Stimulated activated CD4-positive, alpha-beta T cell treated with anti-CD3 and anti-CD28 coated beads, Interleukin-1b, Interleukin-23, amount 100 ng/mL, for 48 hours (primary cell): ENCODE measurements at places on chromosomes 11 and 22.

DNA sequence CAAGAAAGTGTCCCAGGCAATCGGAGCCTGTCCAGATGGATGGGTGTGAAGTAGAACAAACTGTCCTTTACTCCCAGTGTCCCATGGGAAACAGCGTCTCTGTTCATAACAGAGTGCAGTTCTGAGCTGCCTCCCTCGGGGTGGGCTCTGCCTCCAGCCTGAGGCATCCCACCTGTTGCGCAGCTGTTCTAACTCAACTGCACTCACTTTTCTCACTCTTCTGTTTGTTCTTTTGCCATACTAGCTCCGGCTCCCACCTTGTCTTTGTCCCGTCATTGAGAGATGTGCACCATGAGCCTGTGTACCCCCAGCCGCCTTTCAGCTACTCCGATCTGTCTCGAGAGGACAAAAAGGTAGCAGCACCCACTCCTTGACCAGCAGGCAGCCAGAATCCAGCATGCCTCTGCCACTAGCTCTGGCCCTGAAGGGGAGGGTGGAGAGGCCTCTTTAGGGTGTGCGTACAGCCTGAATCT, 20.7 kb upstream of the CDC42EP2 start:
- DNase-seq = no peak

DNA sequence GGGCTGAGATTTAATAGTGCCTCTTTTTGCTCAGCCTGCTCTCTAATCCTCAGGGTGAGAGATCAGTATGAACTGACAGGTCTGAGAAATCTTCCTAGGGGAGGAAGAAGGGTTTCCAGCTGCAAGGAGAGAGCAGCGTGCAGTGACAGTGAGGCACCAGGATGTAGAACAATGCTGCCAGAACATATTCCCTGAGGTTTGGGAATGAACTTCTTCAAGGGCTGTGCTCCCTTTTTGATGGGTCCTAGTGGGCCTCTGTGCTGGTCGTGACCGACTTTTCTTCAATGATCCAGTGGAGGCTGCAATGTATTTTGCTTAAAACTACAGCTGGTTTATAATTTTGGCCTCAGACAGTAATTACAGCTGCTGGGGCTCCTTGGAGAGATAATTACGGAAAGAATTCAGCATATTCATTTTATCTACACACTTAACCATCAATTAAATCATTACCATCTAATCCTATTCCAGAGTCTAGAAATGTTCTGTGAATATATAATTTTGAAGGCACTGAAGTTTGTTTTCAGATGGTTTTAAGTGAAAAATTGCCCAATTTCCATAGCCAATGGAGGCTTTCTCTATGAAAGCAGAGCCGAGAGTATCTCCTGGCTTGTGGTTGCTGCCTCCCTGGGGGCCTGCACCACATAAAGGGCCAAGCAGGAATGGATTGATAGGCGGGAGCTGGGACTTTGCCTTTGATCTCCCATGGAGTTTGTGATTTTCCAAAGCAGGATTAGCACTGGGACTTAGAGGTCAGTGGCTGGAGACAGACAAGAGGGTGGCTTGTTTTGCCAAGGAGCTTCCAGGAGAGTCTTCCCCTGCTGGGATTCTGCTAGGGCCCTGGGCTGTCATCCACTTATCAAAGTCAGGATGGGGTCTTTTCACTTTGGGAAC, 41.0 kb upstream of the OLFML1 start:
- DNase-seq = no peak

- DNase-seq = no peak
Observed at GRCh38 chr11:12409621-12410005, 32.2 kb downstream of the PARVA start.

DNA sequence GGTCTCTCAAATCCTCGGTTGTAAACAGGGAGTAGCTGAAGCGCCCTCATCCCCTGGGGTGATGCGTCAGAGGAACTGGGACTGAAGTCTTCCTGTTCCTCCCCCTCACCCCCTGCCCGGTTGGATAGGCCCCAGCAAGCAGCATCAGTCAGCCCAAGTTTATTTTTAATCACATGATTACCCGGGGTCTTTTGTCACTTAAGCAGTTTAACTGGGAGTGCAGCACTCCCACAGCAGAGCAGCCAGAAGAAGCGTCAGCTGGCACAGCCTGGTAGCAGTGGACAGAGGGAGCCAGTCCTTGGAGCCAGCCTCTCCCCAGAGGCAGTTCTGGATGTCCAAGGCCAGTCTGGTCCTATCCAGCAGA, 342.1 kb downstream of the CTTN start:
- DNase-seq = no peak

- DNase-seq = no peak
Observed at GRCh38 chr11:88521799-88522201, 184.3 kb upstream of the CTSC start.

GRCh38 chr11:125468852-125469251, 27.2 kb downstream of the FEZ1 start:
- DNase-seq = no peak

DNA sequence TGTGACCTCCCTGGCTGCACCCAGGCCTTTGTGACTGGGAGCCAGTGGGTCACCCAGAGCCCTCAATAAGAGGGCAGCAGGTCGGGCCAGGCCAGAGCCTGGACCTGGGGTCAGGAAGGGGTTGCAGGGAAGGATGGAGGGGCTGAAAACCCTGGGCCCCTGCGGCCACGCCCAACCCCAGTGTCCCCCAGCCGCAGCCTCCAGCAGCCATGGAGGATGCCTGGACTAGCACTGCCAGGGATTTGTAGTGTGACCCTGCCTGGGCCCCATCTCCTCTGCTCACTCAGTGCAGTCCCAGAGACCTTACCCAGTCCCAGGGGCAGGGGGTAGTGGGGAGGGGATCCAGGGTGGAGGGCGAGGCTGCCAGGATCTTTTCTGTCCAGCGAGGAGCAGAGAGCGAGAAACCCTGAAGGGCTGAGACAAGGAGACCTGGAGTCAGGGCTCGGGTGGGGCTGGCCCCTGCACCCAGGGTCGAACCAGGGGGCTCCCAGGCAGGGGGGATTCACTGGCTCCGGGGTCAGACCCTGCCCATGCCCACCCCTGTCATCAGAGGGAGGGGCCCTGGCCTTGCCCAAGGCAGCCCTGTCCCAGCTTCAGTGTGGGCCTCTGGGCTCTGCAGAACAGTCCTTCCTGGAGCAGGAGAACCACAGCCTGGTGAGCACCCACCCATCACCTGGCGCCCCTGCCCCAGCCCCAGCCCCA, 187.5 kb downstream of the IGLL1 start:
- no peak for DNase-seq

GRCh38 chr22:37316875-37317371, 34.6 kb downstream of the CYTH4 start:
- peak; percentile 71 for DNase-seq

DNA sequence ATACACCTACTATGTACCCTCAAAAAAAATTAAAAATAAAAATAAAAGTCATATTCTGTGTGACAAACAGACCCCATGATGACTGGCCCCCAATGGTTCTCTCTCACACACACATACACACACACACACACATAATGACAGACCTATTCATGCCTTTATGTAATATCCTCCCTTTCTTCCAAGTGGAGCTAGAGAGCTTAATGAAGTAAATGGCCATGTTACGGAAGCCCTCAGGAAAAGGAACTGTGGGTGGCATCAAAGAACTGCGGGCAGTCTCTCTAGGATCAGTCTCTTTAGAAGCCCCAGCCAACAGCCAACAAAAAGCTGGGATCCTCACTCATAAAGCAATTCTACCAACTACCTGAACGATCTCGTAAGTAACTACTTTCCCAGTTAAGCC, 125.5 kb downstream of the SIK3 start:
- DNase-seq = no peak

DNA sequence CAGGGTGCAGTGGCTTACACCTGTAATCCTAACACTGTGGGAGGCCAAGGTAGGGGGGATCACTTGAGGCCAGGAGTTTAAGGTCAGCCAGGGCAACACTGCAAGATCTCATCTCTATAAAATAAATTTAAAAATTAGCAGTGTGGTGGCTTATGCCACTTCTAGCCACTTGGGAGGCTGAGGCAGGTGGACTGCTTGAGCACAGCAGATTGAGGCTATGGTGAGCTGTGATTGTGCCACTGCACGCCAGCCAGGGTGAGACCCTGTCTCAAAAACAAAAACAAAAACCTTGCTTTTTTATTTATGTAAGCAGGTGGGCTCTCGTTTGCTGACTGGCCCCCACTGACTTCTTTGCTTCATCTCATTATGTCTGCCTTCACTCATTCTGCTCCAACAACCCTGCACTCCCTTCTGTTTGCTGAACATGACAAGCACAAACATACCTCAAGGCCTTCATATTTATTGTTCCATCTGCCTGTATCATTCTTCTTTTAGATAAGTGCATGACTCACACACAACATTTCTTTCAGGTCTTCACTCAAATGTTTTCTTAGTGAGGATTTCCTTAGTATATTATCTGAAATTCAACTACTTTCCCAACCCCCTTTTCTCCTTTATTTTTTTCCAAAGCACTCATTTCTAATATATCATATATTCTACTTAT, 32.4 kb upstream of the CLNS1A start:
- DNase-seq = no peak

- DNase-seq = peak; percentile 1
Observed at GRCh38 chr11:83723999-83724398, 437.8 kb upstream of the CCDC90B start.

GRCh38 chr22:47027766-47028165, 265.3 kb downstream of the TBC1D22A start:
- DNase-seq = no peak

DNA sequence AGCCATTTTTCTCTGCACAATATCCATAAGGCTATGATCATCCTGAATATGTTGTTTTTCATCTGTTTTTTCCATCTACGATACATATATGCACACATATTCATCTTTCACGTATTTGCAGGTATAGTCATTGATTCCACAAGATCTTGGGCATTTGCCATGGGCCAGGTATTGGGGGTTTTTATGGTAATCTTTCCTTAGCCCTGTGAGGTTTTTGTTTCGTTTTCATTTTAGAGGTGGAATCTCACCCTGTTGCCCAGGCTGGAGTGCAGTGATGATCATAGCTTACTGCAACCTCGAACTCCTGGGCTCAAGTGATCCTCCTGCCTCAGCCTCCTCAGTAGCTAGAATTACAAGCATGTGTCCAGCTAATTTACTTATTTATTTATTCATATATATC, 20.0 kb downstream of the CD6 start:
- peak; percentile 64 for DNase-seq

DNA sequence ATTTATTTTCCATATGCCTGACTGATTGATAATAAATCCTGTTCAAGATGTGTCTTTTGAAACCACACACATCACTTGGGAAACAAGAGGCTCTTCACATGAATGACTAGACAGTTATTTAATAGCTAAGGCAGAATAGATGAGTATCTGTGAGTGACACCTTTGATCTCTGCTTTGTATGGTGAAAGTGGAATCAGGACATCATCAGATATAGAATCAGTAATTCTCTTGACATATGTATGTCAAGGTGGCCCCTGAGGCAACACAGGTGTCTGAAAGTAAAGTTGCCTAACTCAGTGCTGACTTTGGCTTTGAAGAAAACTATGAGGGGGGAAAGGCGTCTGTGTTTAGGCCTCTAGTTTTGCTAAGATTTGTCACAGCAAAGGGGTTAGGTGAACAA, 11.5 kb upstream of the CASP4 start:
- no peak for DNase-seq

DNA sequence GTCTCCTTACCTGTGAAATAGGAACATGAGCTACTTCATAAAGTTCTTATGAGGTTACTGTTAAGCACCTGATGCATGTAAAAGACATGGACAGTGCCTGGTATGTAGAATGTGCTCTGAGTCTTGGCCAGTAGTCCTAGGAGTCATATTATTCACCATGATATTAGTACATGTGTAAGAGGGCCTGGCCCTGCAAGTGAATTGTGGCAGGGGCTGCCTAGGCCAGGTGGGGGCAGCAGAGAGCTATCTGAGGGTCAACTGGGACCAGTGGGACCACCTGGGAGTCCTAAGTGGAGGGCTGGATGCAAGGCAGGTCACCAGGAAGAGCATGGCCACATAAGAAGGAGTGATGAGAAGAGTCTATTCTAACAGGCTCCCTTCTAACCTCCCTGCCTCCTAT, 529.5 kb downstream of the SOX6 start:
- DNase-seq = no peak

- DNase-seq = no peak
Observed at GRCh38 chr22:38347944-38348750, 30.9 kb upstream of the CSNK1E start.

GRCh38 chr22:39359659-39360195, 9.9 kb downstream of the SYNGR1 start:
- DNase-seq = no peak

- DNase-seq = no peak
Observed at GRCh38 chr22:39349506-39349966, 255 bp upstream of the SYNGR1 start.

DNA sequence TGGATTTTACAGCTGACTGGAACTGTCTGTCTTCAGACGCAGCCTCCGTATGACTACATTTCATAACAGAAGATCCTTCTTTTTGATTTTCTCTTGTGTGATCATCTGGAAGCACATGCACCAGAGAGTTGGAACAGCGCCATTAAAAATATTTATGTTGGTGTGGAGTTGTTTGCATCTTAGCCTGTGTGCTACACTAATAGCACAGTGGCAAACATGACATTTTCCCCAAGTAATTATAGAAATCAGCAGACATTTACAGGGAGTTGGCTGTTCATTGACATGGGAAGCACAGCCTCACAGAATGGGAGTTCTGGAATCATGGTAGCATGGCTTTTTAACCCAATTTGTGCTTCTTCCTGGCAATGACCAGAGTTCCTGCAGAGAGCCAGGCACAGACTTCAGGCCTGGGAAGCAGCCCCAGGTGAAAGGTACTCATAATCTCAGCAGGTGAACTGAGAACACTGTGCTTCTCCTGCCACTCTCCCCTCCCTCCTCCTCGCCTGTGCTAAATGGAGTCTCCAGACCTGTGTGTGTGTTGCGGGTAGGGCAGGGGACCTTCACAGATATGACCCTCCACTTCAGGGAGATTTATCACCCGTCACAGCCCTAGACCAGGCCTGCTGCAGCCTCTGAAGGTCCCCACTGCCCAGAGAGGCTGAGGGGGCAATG, 82.8 kb upstream of the PLET1 start:
- DNase-seq = no peak

DNA sequence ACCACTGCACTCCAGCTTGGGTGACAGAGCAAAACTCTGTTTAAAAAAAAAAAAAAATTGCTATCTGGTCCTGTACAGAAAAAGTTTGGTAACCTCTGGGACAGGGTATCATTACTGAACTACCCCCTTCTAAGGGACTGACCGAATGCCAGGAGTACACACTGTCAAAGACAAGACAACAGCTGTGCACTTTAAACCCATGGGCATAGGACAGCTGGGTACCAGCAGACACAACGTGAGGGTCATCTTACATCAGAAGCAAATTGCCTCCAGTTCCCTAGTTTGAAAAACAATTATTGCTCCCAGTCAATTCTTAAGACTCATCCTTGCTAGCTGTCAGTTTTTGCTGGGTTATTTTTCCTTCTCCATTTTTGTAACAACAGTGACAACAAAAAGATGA, 17.8 kb downstream of the CD59 start:
- no peak for DNase-seq

- no peak for DNase-seq
Observed at GRCh38 chr11:2444821-2445745, at the start of gene KCNQ1. KCNQ1 (plus strand) TSS chr11:2445008; CDS start chr11:2445099, 91 bp downstream.

- no peak for DNase-seq
Observed at GRCh38 chr11:102201776-102202175, 91.5 kb downstream of the YAP1 start.
